T-helper 2 cell (primary cell): ENCODE measurements at places on chromosomes 4 and X.

- no peak for DNase-seq
These were observed 5.3 kb downstream of the NKX1-1 start for GRCh38 chr4:1400831-1401408.

DNA sequence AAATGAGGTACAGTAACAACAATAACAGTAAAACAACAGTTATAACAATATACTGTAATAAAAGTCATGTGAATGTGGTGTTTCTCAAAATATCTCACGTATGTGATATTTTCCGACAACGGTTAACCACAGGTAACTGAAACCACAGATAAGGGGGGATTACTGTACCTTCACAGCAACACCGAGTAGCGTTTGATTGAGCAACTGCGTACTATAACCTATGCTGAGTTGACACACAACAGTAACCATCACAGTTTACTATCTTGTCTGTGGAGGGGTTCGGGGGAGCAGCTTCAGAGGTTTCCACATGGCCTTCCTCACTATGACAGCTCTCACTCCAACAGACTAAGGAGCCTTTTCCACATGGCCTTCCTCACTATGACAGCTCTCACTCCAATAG lies 13.4 kb downstream of the RBMX2 start:
- no peak for DNase-seq

DNA sequence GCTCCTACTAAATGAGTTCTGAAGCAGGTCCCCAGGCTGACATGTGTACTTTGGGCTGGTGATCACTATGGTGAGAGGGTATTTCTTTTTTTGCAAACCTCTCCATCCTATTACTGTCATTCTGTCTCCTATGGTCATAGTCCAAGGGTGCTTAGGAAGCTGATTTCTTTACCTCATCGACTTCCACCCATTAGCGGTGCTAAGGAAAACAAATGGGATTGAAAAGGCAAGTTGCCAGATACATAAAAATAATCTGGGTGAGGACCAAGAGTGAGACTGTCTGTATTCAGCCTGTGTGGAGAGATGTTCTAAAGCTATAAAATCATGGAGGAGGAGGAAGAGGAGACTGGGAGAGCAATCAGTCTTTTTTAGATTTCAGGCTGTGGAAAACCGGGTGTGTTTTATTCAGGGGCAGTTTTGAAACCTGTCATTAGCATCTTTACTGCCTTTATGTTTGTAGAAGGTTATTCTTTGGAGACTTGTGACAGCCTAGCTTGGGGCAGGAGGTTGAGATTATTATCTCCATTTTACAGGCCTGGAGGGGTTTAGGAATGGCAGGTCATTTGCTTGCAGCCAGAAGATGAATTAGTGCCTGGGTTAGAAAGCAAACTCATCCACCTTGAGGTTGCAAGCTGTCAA lies 1.9 kb downstream of the TMEM164 start:
- no peak for DNase-seq

DNA sequence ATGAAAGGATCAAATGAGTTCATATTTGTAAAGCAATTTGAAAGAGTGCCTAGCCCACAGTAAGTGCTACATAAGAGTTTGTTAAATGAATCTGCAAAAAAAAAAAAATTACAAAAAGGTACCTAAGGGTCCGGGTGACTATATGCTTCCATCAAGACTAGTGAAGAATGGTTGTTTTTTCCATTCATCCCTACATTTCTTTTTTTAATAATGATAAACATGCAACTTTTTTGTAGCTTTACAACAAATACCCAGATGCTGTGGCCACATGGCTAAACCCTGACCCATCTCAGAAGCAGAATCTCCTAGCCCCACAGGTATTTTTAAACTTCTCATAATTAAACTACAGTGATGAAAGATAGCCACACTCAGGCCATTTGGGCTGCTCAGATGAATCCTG lies 4.3 kb downstream of the SPP1 start:
- DNase-seq: no peak

GRCh38 chr4:123826896-123827295 lies 430.3 kb downstream of the SPRY1 start:
- no peak for DNase-seq
